Right atrium auricular region (tissue), 2 donors: ENCODE measurements at places on chromosomes 3 and 15. TPM values are rescaled to one million over a fixed set of nuclear protein-coding genes. Genes with fewer than 3 reads are reported as not detected.

- no peak for DNase-seq
Observed at GRCh38 chr15:48415036-48415886, 84.0 kb downstream of the DUT start.

Gene CCDC71
- total RNA-seq, result 16.7 TPM

Gene SLC28A2
- total RNA-seq, result not detected

Gene PYGO1
- 4.3 TPM for total RNA-seq

DNA sequence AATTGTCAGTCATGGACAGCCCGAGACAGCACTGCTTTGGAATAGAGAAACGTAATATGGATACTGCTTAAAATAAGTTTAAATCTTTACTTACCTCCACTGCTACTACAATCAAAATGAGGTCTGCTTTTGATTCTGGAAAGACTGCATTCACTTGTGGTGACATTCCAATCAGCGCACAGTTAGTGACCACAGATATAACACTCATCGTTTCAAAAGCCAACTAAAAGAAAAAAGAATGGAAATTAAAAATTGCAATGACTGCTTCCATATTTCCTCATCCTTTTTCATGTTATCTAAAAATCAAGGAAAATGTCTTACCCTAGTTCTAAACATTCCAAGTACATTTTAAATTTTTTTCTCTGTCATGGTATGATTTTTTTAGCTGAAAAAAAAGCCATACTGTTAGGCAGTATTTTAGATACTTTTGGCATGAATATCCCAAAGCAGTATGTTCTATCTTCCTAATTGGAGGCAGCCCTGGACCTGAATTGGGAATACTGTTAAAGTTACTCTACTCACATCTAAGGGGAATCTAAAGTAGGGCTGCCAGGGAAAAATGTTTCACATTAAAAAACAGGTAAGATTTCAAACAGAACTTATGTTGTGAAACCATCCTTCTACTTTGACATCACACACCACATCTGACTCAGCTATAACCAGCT is 72.1 kb downstream of the ANO10 start:
- no peak for DNase-seq

- no peak for DNase-seq
Observed at GRCh38 chr3:146246526-146246925, 4.4 kb downstream of the PLSCR4 start.

DNA sequence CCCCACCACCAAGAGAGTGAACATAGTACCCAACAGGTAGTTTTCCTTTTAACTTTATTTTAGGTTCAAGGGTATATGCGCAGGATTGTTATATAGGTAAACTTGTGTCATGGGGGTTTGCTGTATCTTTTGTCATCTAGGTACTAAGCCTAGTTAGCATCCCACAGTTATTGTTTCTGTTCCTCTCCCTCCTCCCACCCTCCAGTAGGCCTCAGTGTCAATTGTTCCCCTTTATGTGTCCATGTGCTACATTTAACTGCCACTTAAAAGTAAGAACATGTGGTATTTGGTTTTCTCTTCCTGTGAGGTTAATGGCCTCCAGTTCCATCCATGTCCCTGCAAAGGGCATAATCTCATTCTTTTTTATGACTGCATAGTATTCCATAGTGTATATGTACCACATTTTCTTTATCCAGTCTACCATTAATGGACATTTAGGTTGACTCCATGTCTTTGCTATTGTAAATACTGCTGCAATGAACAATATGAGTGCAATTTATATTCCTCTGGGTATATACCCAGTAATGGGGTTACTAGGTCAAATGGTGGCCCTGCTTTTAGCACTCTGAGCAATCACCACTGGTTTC is 66.2 kb downstream of the ST3GAL6 start:
- no peak for DNase-seq
